Activated CD4-positive, alpha-beta T cell treated with anti-CD3 and anti-CD28 coated beads, Interleukin-2, amount 50 U/mL, for 16 hours (primary cell): ENCODE measurements at places on chromosomes 4 and X.

DNA sequence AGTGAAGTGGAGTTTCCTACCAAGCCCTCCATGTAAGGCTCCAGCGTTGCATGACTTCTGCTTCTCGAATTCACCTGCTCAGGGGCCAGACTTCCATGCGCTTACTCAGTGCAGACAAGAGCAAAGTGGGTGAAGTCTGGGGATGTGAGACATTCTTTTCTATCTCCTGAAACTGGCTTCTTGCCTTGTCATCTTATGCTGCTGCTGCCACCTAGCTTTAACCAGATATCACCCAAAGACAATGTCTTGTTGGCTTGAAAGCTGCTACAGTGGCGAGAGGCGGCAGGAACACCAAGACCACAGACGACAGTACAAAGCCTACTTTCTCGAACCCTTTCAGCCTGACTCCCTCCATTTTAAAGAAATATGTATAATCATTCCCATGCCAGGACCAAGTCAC, 103.6 kb upstream of the ADGRG2 start:
- peak; percentile 0 for DNase-seq

GRCh38 chr4:87851332-87851731, 18.6 kb downstream of the MEPE start:
- no peak for DNase-seq

- no peak for DNase-seq
These were observed 71.2 kb upstream of the NAF1 start for GRCh38 chr4:163237856-163238255.

DNA sequence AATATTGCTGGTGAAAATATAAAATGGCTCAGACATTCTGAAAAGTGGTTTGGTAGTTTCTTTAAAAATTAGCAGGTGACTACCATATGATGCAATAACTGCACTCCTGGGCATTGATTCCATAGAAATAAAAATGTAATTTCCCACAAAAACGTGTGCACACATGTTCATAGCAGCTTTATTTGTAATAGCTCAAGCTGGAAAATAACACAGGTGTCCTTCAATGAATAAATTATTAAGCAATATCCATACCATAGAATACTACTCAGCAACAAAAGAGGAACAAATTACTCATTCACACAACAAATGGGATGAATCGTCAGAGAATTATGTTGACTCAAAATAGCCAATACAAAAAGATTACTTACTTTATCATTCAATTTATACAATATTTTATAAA, 893.7 kb upstream of the SLIT2 start:
- no peak for DNase-seq

- peak; percentile 75 for DNase-seq
These were observed 2.1 kb upstream of the APBB2 start for GRCh38 chr4:41216294-41217019.

DNA sequence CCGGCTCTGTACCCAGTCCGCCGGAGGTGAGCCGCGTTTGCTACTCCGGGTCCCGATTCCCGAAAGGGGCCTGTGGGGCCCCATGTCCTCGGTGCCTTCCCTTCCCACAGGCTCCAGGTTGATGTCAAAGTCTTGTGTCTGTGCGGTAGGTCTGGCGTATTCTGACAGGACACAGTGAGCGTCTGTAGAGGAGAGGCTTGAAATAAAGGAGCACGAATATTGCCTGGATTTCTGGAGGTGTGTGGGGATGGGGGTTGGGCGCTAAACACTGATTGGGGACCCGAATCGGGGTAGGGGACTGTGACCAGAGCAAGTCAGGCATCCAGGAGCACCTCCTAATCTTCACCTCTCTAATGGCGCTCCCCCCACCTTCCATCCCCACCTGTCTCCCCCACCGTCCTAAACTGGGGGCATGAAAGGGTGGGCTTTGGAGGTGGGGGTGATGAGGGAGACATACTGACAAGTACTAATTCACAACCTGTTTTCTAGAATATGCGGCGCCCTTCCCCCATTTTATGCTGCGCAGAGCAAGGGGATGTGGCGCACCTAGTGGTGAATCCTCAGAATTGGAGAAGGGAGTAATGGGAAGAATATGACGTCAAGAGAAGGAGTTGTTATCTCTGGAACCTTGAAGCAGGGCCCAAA, 855 bp downstream of the GPRASP2 start:
- no peak for DNase-seq

DNA sequence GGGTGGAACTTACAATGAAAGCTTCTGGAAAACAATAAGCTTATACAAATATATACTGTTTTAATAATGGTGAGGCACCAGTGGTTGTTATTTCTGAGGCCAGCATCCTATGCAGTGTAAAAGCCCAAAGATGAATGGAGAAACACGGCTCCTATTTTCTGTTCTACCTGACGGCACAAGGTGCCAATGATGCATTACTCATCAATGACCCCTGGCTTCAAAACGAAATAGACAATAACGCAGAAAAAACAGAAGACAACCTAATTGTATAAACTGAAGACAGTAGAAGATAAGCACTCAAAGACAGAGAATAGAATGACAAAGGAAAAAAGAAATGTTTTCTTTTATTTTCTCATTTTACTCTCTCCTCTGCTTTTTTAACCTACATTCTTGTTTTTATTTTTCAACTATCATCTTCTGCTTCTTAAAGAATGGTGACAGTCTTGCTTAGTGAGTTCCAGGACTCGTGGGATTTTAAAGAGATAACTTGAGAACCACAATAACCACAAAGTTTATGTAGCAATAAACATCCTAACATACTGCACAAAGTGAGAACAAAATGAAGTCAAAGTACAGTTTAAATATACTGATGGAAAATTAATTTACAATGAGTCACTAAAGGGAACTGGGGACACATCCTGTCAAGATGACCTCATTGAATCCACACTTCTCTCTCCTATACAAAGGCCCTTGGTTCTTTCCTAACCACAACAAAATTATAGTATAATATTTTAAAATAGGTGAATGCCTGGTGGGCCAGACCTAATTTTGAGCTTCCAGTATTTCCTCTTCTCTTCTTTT, 169.8 kb downstream of the BTC start:
- DNase-seq = no peak

DNA sequence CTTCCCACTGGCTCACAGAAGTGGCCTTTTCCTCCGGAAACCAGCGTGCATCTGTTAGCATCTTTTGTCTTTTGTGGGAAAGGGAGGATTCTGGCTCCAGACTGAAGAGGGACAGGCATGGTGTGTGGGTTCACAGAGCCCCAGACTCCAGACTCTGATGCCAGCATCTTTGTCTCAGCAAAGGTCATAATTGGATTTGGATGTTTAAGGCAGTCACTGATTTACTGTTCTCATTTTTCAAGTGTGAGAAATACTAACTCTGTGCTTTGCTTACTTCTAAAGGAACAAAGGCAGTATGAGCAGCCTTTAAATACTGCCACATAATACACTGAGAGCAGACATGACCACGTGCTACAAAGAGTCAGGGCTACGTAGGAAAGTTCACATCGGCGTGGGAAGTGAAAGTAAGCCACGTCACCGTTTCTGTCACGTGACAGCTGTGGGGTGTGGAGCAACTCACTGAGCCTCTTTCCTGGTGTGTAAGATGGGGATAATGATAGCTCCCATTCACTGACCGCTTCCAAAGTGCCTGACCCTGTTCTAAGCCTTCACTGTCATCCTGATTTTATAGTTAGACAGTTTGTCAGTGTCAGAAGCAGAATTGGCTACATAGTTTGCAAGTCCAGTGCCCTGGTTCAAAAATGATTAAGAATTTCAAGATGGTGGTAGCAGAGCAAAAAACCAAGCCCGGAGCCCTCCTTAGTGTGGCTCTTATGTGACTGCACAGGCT, 24.8 kb upstream of the TMSB4X start:
- DNase-seq = peak; percentile 92

GRCh38 chr4:4704267-4704666, 155.2 kb upstream of the MSX1 start:
- DNase-seq = no peak

GRCh38 chr4:40763228-40763716, 13.5 kb downstream of the NSUN7 start:
- peak; percentile 91 for DNase-seq

GRCh38 chrX:79110731-79111130, 33.8 kb upstream of the GPR174 start:
- DNase-seq = no peak

GRCh38 chr4:102598762-102599374, 97.7 kb downstream of the NFKB1 start:
- DNase-seq = no peak

GRCh38 chr4:10201381-10202223, 85.0 kb upstream of the WDR1 start:
- DNase-seq = no peak

DNA sequence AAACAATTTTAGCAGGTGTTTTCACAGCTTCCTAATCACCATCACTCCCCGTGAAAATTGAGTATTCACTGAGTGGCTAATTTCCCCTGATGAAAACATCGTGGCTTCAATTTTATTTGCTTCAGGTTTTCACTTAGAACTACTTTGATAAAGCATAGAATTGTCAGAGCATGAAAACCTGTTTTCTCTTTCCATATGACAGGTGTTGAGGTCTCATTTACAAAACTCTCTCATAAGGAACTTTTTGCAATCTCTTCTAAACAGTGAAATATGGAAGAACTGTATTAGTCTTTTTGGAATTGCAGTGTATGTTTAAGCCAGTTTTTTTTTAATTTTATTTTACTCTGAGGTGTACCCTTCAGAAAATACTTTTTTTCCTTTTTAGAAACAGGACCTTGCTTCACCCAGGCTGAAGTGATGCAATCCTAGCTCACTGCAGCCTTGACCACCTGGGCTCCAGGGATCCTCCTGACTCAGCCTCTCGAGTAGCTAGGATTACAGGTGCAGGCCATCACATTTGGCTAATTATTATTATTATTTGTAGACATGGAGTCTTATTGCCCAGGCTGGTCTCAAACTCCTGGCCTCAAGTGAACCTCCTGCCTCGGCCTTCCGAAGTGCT, 111.2 kb upstream of the RAPGEF2 start:
- no peak for DNase-seq

DNA sequence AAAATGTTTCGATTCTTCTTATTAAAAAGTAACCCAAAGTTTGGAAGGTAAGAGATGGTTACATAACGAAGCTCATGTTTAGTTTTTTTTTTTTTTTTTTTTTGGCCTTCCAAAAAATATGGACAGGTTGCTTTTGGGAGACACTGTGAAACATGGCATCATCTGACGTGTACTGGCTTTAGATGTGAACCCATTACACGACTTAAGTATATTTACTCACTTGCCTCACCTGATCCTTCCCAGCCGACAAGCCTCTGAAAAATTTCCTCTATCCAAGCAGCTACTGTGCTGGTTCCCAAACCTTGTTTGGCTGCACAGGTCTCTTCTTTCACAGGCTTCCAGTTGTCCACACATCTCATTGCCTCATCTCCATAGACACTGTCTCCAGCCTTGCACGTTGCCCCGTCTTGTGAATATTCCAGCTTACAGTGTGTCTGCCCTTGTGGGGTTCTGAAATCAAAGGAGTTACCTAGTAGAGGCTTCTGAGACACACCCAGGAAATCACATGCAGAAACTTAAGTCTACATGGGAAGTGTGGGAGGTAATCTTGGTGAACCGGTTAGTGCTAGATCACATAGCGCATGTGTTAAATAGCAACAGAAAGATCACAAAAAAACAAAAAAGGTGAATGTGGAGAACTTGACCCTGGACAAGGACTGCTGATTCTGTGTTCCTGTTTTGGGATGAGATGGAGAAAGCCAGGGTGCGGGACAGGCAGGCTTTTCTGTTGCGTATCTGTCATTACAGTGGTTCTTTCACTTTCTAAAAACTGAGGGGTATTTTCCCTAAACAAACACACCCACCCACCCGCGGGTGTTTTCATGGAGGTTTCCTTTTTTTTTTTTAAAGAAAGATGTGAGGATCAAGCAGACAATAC, 328.6 kb downstream of the ARHGAP10 start:
- peak; percentile 16 for DNase-seq

- no peak for DNase-seq
These were observed 13.3 kb downstream of the SRP72 start for GRCh38 chr4:56480691-56481090.

GRCh38 chr4:124060261-124060918, 652.1 kb downstream of the ANKRD50 start:
- DNase-seq = no peak

GRCh38 chrX:136112286-136112685, 35.0 kb upstream of the FHL1 start:
- DNase-seq = no peak

- DNase-seq = no peak
These were observed 15.7 kb downstream of the PRKX start for GRCh38 chrX:3697701-3698279.

GRCh38 chr4:73415807-73416238, 11.7 kb downstream of the ALB start:
- DNase-seq = no peak

GRCh38 chr4:33882246-33882990, 2361.9 kb downstream of the ARAP2 start:
- no peak for DNase-seq
